ENCODE measurements at places on chromosomes 1 and 21.

DNA sequence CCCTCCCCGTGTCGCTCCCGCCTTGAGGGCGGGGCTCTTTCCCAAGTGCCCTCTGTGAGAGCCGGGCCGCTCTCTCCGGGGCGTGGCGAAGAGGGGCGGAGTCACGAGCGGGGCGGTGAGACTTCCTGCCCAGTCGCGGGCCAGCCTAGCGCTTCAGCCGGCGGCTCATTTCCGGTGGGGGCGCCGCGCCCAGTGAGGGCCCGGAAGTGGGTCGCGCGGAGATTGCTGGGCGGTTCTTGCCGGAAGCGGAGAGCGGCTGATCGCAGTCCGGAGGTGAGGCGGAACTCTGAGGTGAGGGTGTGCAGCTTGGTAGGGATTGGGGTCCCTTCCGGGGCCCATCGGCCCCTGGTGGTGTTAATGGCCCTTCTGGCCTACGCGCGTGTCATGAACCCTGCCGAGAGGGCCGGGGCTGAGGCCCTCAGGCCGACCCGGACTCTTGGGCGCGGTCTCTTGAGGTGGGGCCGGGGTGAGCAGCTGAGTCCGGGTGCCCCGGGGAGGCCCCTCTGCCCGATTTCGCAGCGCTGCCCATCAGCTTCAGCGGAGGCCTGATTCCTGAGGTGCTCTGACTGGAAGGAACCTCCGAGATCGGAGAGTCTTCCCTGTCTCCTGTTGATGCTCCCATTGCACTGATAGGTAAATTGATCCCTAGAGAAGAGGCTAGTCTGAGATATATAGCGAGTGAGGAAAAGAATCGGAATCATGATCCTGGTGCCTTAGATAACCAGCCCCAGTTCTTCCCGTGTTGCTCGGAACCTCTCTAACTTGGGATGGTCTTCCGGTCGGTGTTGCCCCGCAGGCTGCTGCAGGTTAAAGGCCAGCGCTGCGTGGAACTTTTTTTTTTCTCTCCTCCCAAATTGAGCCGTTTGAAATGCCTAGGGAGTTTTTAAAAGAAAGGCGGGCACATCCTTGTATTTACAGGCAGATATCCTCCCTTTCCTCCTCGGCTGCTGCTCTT is at the start of gene CAP1:
Gene CAP1 (plus strand): TSS at position 219 of the 955 bp plus-strand sequence. CDS start 18,618 bp downstream, outside the sequence.
- DNase-seq, result peak; percentile 70

DNA sequence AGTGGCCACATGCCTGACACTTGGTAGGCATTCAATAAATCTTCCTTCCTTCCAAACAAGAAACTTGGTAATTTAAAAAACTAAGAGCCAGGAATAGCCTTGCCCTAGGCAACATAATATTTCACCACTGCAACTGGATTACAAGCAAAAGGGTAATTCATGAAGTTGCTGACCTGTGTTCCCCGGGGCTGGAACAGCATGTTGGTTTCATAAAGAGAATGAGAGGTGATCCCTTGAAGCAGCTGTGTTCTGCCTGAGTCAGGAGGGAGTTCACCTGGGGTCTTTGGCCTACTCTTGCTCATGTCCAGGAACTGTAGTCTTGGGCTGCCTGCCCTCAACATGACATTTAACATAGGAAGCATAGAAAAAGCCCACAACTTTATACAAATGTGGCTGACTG is 329.0 kb upstream of the DAB1 start:
- DNase-seq, result no peak

GRCh38 chr1:38929476-38929875 is 12.2 kb downstream of the RHBDL2 start:
- DNase-seq, result no peak

GRCh38 chr21:24852610-24853195 is 754.6 kb downstream of the MRPL39 start:
- DNase-seq, result no peak

DNA sequence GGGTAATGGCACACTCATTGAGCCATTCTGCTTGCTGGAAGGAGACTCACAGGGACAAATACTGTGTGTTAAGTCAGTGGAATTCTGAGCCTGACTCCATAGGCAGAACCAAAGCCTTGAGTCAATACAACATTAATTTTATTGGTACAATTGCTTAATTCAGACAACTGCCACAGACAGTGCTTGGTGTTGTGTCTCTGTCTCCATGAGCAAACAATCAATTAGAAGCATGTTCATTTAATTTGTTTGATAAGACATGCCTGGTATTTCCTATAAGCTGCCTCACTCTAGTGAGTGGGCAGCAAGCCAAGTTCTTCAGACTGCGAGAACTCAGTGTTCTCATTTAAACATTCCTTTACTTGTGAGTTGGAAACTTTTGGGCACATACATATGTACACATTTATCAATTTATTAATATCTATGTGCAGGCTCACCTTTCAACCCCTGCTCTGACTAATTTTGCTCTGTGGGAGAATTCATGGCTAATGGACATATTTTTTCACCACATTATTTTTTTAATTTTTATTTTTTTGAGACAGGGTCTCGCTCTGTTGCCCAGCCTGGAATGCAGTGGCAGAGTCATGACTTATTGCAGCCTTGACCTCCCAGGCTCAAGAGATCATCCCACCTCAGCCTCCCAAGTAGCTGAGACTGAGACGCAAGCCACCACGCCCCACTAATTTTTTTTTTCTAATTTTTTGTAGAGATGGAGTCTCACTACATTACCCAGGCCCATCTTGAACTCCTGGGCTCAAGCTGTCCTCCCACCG is 4.5 kb upstream of the SRSF10 start:
- DNase-seq, result no peak

DNA sequence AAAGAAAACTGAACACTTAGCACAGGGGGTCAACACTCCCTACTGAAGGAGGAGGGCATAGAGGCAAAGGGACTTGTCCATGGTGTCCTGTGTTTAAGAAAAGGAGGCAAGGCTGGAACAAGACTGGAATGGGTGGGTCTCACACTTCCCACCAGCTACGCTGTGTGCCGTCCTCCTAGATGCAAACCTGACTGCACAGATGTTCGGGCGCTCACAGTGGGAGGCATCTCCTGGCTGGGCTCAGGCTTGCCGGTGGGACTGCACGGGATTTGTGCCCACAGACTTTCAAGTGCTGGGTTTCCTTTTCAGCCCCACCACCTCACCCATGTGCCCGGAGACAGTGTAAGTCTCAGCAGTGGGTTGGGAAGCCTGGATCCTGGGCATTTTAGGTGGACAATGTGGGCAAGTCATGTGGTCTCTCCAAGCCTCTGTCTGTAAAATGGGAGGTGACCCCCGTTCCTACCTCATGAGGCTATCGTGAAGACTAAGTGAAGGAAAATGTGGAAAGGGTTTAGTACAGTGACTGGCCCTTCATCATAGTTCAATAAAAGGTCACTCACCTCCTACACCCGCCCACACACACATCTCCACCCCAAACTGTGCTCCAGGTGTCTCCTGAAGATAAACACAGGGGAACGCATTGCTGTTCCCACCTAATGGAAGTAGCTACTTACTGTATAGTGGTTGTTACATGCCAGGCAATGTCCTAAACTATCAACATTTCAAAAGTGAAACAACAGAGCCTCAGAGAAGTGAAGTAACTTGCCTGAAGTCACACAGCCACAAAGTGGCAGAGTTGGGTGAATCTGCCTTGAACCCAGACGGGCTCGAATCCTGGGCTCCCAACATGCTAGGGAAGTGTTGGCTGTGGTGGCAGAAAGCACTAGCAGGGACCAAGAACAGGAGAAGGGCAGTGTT is 36.0 kb downstream of the ATP1A1 start:
- DNase-seq, result no peak

DNA sequence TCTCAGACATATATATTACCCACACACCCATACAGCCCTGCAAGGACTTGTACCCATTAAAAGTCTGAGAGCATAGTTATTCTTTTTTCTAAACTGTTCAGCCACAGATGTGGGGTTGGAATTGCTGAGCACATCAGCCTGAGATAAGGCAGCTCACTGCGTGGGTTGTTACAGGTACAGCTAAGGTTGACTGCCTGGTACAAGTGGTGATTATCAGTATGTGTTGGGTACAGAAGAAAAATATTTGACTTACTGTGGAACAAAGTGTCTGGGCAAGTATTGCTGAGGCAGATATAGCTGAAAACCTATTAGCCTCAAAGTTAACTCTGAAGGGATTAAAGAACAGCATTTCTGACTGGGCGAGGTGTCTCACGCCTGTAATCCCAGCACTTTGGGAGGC is 5.0 kb downstream of the STX12 start:
- no peak for DNase-seq

DNA sequence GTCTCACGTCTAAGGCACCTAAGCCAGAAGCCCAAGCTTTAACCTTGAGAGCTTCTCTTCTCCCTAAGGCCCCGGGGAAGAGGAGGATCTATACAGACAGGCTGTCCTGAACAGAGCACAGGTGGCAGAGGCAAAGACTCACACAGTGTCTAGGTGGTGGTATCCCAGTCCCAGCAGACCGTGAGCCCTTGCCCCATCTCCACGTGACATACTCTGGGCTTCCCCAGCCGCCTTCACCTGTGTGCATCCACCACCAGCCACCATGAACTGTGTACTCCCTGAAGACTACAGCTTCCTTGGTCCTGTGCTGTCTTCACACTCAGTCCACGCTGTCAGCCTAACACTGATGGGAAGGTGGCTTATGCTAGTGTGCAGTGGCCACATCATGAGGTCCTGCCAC is 31.7 kb downstream of the SZT2 start:
- no peak for DNase-seq

DNA sequence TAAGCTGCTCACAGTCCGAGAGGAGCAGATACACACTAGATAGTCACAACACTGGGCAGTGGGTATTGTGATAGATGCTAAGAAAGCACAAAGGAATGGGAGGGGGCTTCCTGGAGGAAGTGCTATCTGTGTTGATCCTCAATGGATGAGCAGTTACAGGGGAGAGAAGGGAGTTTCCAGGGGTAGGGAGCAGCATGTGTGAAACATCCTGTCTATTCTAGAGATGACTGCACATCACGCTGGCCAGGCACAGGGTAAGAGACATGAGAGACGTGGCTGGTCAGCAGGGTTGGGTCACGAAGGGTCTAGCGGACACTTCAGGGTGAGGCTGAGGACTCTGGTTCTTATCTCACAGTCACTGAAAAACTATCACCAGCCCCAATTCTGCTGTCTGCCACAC is 235.2 kb downstream of the TRABD2B start:
- no peak for DNase-seq

DNA sequence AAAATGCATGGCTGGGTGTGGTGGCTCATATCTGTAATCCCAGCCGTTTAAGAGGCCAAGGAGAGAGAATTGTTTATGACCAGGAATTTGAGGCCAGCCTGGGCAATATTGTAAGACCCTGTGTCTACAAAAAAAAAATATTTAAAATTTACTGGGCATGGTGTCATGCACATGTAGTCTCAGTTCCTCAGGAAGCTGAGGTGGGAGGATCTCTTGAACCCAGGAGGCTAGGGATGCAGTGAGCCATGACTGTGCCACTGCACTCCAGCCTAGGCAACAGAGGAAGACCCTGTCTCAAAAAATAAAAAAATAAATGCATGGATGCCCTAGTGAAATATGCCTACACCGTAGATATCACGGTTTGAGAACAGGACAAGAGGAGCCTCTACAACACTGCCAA is 1331.2 kb upstream of the B3GALT2 start:
- no peak for DNase-seq

GRCh38 chr1:28437264-28437923 is 67.9 kb downstream of the PHACTR4 start:
- DNase-seq, result no peak

DNA sequence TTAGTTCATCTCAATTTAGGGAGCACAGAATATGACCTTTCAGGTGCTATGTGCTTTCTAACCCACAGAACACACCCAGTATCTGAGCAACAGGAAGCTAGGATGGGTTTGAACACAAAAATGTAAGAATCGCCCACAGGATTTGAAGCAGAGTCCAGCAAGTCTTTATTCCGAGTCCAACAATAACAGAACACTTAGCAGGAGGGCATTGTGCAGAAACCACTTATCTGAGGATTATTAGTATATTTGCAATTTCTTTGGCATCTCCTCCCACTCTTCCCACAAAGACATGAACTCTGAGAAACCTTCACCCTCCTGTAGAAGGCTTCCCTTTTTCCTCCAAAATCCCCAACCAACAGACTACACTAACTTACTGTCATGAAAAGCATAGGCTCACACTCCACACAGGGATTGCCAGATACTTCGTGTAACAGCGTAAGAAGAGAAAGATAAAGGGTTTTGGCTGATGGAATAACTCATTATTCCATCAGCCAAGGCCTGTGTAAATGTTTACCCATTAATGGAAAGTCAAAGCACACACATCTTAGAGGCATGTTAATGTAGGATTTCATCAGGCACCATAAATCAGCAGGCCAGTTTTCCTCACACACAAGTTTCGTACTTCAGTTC is 16.1 kb downstream of the SIPA1L2 start:
- DNase-seq, result no peak

DNA sequence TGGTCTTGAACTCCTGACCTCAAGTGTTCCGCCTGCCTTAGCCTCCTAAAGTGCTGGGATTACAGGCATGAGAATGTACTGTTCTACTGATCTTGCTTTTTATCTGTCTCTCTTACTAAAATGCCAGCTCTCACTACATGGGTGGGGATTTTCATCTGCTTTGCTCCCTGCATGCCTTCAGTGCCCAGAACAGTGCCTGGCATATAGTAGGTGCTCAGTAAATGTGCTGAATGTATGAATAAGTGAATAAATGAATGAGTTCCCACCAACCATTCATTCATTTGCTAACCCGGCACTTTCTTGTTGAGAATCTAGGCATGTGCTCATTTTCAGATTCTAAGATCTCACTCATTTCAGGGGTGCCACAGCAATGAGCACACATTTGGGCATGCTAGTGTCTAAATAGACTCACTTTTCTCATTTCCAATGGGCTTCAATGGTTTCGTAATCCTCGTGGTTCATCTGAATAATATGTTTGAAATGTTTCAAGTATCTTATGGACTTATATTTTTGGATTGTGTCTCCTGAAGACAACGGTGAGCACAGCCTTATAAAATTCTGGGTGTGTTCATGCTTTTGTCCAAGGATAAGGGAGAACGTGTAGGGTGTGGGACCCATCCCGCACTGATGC is 7.6 kb downstream of the DHRS3 start:
- no peak for DNase-seq

- DNase-seq, result no peak
Observed at GRCh38 chr1:186143481-186143880, 231.6 kb downstream of the TPR start.

- DNase-seq, result no peak
Observed at GRCh38 chr1:53143527-53143926, 1.1 kb upstream of the SLC1A7 start.
